Heart right ventricle (tissue), 16 donors: ENCODE measurements at places on chromosomes 5 and 9.

DNA sequence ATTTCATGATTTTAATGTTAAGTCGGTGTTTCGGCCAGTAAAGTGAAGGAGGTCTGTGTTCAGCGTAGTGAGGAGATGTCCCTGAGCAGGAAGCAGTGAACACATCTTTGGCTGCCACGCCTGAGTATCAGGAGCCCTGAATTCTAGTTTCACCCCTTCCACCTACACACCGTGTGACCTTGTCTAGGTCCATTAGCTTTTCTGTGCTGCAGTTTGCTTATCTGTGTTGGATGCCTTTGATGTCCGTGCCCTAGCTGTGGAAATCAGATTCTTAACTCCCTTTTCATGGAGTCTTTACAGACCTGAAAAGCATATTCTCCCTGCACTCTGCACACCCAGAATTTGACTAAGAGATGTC lies 601 bp downstream of the FBXO38 start:
- no peak for DNase-seq

- no peak for DNase-seq
Observed at GRCh38 chr5:85096421-85096820, 711.7 kb upstream of the EDIL3 start.

DNA sequence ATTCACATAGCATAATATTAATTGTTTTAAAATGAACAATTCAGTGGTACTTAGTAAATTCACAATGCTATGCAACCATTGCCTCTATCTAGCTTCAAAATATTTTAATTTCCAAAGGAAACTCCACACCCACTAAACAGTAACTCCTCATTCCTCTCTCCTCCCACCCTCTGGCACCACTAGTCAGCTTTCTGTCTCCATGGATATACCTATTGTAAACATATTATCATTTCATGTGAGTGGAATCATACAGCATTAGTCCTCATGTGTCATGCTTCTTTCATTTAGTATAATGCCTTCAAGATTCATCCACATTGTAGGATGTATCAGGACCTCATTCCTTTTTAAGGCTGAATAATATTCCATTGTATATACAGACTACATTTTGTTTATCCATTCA lies 48.6 kb downstream of the PHF2 start:
- DNase-seq: no peak

- no peak for DNase-seq
Observed at GRCh38 chr5:177985430-177986040, 10.5 kb downstream of the PROP1 start.

DNA sequence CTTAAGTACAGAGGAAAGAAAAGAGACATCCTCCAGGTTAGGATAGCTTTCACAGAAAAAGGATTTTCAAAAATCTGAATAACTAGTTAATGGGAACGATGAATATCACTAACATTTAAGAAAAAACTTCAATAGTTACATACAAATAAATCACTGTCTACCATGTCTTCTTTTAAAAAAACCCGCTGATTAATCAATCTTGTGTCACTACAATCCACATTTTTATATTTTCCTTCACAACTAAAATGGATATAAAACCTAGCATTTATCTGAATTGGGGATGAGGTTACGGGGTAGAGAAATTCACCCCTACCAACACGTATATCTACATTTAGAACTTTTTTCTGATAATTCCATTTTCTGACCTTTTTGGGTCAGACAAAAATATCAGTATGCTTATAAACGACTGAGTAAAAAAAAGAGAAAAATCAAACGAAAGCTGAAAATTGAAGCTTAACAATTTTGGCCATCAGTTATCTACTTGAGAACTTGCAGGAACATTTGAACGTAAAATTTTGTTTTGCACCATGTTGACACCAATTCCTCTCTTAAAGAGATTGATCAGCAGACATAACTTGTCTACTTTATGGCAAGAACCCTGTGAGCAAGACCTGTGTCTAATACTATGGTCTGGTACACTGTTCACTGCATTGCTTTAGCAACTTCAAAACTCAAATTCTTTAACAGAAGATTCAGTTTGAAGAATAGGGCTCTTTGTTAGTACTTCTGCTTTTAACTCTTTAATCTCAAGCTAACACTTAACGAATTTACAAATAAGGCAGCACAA lies 4.8 kb downstream of the NR3C1 start:
- DNase-seq: no peak
